ENCODE measurements at places on chromosomes 2 and 18.

DNA sequence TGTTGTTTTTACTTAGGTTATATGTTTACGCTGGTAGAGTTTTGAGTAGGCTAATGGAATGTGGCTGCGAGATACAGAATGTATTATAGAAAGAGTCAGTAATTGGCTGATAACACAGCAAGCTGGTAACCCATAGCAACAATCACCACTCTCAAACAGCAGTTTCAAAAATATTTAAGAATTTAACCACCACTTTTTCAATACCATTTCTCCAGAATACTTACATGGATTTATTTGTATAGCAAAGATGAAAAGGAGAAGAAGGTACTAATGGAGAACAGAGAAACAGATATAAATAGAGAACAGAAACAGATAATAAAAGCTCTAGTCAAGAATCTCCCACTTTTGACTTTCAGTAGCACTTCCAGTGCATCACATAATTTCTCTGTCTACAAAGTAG, 188.3 kb upstream of the SLC39A10 start:
- no peaks in the 10 kb centered on the region for H3K4me1 ChIP-seq
- H3K27me3 ChIP-seq = peaks cover 22% of the 10 kb centered on the region
- no peaks in the 10 kb centered on the region for H3K36me3 ChIP-seq
- no peak overlapping the region for H3K27ac ChIP-seq
- no peak overlapping the region for H3K4me3 ChIP-seq
- DNase-seq = no peak

- H3K36me3 ChIP-seq = no peaks in the 10 kb centered on the region
- no peak for DNase-seq
- H3K27me3 ChIP-seq = peaks cover 29% of the 10 kb centered on the region
- no peak overlapping the region for H3K27ac ChIP-seq
Observed at GRCh38 chr2:101349893-101350662, 37.2 kb downstream of the CREG2 start.

GRCh38 chr2:126751477-126751876, 95.5 kb downstream of the GYPC start:
- peak; percentile 64 for DNase-seq
- H3K27ac ChIP-seq = no peak overlapping the region
- no peaks in the 10 kb centered on the region for H3K36me3 ChIP-seq
- no peak overlapping the region for H3K4me3 ChIP-seq
- H3K27me3 ChIP-seq = peaks cover 21% of the 10 kb centered on the region

GRCh38 chr2:182404092-182404491, 22.7 kb downstream of the PDE1A start:
- DNase-seq = no peak
- H3K4me1 ChIP-seq = peaks cover 29% of the 10 kb centered on the region
- no peak overlapping the region for H3K4me3 ChIP-seq
- no peaks in the 10 kb centered on the region for H3K27me3 ChIP-seq
- H3K27ac ChIP-seq = peak overlapping the region; percentile 40

DNA sequence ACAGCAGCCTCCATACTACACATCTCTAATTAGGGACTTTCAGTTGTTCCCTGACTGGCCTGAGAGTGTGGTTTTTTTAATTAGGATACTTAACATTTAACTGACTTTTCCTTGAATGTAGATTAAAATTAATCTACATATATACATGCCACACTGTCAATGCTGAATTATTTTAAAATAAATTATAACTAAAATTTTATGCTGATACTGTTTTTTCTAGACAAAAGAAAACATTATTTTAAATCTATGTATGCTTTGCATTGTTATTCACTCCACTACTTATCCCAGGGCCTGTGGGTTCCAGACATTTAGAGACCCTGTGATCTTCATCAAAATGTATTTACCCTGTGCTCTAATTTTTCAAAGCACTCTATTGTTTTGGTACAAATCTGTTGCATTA, 496.0 kb upstream of the MAP2 start:
- H3K27ac ChIP-seq = no peak overlapping the region
- no peaks in the 10 kb centered on the region for H3K36me3 ChIP-seq
- no peak overlapping the region for H3K4me3 ChIP-seq
- no peak for DNase-seq

GRCh38 chr2:170675701-170676100, 39.4 kb upstream of the SP5 start:
- H3K27ac ChIP-seq = no peak overlapping the region
- H3K4me1 ChIP-seq = no peaks in the 10 kb centered on the region
- peaks cover 13% of the 10 kb centered on the region for H3K27me3 ChIP-seq

- no peaks in the 10 kb centered on the region for H3K36me3 ChIP-seq
- H3K27ac ChIP-seq = no peak overlapping the region
- H3K27me3 ChIP-seq = no peaks in the 10 kb centered on the region
- DNase-seq = no peak
- H3K4me1 ChIP-seq = no peaks in the 10 kb centered on the region
- no peak overlapping the region for H3K4me3 ChIP-seq
Observed at GRCh38 chr18:78207942-78208341, 771.7 kb upstream of the SALL3 start.

- H3K4me1 ChIP-seq = no peaks in the 10 kb centered on the region
- no peak for DNase-seq
- H3K27ac ChIP-seq = no peak overlapping the region
- peaks cover 17% of the 10 kb centered on the region for H3K27me3 ChIP-seq
- no peaks in the 10 kb centered on the region for H3K36me3 ChIP-seq
Observed at GRCh38 chr2:230925879-230926765, 1.1 kb upstream of the GPR55 start.

All from osteocyte (in vitro differentiated cells).